ENCODE measurements at places on chromosomes 4 and X.

DNA sequence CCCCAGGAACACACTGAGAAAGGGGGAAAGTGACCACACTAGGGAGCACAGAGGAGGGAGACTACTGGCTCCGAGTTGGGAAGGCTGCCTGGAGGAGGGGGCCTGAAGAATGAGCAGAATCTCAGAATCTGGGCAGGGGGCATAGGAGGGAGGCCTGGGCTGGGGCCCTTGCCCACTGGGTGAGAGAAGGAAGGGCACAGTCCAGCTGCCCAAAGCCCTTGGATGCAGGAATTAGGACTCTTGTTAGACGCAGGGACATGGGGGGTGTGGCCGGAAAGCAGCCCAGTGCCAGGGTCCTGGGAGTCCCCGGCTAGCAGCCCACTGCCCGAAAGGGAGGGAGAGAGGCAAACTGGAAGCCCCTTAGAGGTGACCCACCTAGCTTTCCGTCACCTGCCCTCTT, 1.9 kb upstream of the DUSP9 start:
- no peak for DNase-seq

GRCh38 chrX:50973199-50973598, 62.7 kb downstream of the BMP15 start:
- no peak for DNase-seq

DNA sequence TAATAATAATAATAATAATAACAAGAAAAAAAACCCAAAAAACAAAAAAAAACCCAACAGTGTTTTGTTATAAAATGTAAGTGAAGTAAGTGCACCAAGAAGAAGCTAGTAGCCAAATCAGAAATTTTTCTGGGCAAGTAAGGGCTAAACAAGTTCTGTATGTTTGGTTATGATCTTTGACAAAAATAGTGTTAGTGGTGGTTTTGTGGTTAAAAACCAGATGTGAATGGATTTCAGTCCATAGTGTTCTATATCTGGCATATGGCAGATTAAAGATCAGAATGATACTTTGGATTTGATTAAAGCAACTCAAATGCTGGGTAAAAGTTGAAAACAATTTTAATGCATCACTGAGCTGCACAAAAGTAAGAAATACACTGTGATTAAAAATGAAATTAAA, 116.5 kb upstream of the NDST4 start:
- DNase-seq, result no peak

DNA sequence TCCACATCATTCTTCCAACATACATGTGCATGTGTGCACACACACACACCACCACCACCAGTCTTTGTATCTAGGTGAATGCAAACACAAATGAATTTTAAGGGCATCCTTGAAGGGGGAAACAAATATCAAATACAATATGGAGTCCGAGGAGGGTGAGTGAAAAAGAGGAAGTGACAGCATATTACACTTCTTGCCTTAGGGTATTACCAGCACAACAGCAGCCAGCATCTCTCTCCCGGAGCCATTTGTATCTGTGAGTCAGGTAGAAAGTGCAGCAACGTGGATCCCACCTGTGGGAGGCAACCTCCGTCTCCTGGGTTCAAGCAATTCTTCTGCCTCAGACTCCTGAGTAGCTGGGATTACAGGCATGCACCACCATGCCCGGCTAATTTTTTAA, 483.2 kb downstream of the SMARCA1 start:
- no peak for DNase-seq

DNA sequence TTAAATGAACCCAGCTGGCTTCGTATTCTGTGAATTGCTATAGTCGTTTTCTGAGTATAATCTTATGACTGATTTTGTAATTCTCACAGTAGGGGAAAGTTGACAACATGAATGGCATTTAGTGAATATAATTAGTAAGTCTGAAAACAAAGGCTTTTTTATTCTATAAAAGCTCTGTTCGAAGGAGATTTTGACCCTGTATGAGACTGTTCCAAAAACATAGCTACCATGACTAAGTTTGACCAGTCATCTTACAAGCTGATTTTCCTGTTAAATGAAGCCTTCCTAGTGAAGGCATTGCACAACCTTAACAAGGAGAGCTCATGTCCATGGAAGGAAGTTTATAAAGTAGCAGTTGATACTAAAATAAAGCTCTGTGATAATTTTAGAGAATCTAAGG, 242.3 kb downstream of the RPA4 start:
- no peak for DNase-seq

GRCh38 chr4:183552274-183553146, 47.7 kb downstream of the ING2 start:
- no peak for DNase-seq

Measured in NCI-H345 (cell line).